ENCODE measurements at places on chromosomes 11 and 22. TPM values are rescaled to one million over a fixed set of nuclear protein-coding genes. Genes with fewer than 3 reads are reported as not detected.

MPZL3 gene
- total RNA-seq, result 64.6 TPM

SERHL2 gene
- total RNA-seq, result 2.3 TPM

- no peaks in the 10 kb centered on the region for H3K27me3 ChIP-seq
- DNase-seq, result no peak
Observed at GRCh38 chr22:43085658-43086606, 3.3 kb downstream of the TTLL1 start.

- no peak for DNase-seq
- peaks cover 4% of the 10 kb centered on the region for H3K36me3 ChIP-seq
- H3K4me1 ChIP-seq, result peaks cover 61% of the 10 kb centered on the region
Observed at GRCh38 chr11:72740562-72741428, 11.4 kb downstream of the ARAP1 start.

GRCh38 chr22:28822930-28823551, 22.7 kb upstream of the XBP1 start:
- H3K4me3 ChIP-seq, result peak overlapping the region; percentile 42
- H3K27me3 ChIP-seq, result no peaks in the 10 kb centered on the region
- H3K4me1 ChIP-seq, result peaks cover 55% of the 10 kb centered on the region
- peaks cover 34% of the 10 kb centered on the region for H3K36me3 ChIP-seq

DNA sequence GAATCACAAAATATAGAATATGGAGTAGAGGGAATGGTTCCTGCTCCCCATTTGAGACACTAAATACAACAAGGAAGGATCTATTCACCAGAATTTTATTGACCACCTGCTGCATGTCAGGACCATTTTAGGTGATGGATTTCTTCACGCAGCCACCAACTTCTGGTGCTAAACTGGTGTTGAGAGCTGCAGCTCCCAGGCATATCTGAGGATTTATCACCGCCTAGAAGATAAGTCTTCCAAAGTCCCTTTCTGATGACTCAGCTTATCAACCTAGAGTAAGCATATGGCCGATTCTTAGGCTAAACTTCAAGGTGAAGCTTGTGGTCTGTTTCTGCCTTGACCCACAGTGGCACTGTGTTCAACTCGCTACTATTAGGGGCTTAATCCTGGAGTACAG, 6.7 kb downstream of the DDI1 start:
- no peak overlapping the region for H3K27ac ChIP-seq
- H3K27me3 ChIP-seq, result no peaks in the 10 kb centered on the region
- DNase-seq, result no peak
- no peaks in the 10 kb centered on the region for H3K4me1 ChIP-seq
- no peaks in the 10 kb centered on the region for H3K36me3 ChIP-seq
- no peak overlapping the region for H3K4me3 ChIP-seq

- DNase-seq, result no peak
- peaks cover 50% of the 10 kb centered on the region for H3K4me1 ChIP-seq
- peak overlapping the region; percentile 5 for H3K4me3 ChIP-seq
- H3K27ac ChIP-seq, result peak overlapping the region; percentile 30
Observed at GRCh38 chr11:72069200-72069599, 11.1 kb downstream of the NUMA1 start.

Measured in activated CD4-positive, alpha-beta T cell treated with anti-CD3 and anti-CD28 coated beads, Interleukin-2, amount 10 ng/mL, durations not matched to agents 24 days and 14 days (primary cell).